ENCODE measurements at places on chromosomes 11 and 22.

- DNase-seq, result no peak
- H3K27me3 ChIP-seq, result no peaks in the 10 kb centered on the region
- H3K36me3 ChIP-seq, result peaks cover 13% of the 10 kb centered on the region
- H3K27ac ChIP-seq, result no peak overlapping the region
- H3K4me1 ChIP-seq, result peaks cover 15% of the 10 kb centered on the region
Observed at GRCh38 chr11:78689585-78690153, 115.0 kb upstream of the NARS2 start.

DNA sequence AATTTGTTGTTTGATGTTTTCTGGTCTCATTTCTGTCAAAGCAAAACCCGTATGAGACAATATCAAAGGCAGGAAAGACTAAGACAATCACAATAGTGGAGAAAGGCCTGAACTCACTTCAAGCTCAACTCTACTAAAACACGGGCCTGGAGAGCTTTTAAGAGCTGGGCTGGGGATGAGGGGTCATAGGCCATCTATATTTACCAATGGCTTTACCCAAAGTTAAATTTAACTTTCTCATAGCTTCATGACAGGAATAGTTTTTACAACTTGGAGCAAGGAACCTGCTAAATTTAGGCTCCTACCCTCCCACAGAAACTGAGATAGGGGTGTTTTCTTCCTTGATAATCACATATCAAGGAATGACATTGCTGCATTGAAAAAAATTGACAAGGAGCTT, 223.4 kb upstream of the CHORDC1 start:
- no peak overlapping the region for H3K27ac ChIP-seq

DNA sequence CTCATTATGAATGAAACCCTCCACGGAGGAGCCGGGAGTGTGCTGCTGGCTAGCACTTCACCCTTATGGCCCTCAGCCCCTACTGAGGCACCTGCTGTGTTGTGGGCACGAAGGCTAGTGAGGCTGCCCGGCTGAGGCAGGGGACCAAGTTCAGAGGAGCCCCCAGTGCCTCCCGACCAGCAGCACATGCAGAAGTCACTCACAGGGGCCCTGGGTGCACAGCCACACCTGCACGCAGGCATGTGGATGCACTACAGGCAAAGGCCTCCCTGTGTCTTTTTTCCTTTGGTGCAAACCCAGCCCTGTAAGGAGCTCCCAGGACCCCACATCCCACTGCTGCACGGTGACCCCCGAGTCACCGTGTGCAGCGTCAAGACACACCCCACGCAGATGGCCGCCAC, 261.5 kb downstream of the BRD1 start:
- no peaks in the 10 kb centered on the region for H3K4me1 ChIP-seq
- no peaks in the 10 kb centered on the region for H3K36me3 ChIP-seq
- no peak overlapping the region for H3K27ac ChIP-seq
- no peak for DNase-seq
- no peaks in the 10 kb centered on the region for H3K27me3 ChIP-seq
- no peak overlapping the region for H3K4me3 ChIP-seq

GRCh38 chr22:25085156-25085555, 114.5 kb upstream of the CRYBB3 start:
- H3K4me1 ChIP-seq, result peaks cover 10% of the 10 kb centered on the region
- no peaks in the 10 kb centered on the region for H3K36me3 ChIP-seq

DNA sequence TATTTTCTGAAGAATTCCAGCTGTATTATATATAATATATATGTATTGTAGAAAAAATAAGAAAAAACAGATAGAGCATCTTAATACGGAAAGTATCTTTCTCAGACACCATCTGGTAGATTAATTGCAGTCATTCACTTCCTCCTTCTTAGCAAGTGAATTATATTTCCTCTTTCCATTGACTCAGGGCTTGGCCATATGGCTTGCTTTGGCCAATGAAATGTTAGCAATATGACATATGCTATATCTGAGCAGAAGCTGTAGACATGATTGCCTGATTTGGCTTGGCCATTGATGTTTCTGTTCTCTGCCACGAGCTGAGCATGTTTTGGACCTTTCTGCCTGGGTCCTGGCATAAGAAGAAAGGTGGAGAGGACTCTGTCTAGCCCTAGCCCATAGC, 34.4 kb upstream of the ZBED5 start:
- H3K36me3 ChIP-seq, result no peaks in the 10 kb centered on the region
- DNase-seq, result no peak
- H3K27me3 ChIP-seq, result no peaks in the 10 kb centered on the region
- H3K27ac ChIP-seq, result no peak overlapping the region

GRCh38 chr11:16603890-16604793, 134.3 kb upstream of the C11orf58 start:
- H3K27me3 ChIP-seq, result peaks cover 42% of the 10 kb centered on the region
- peak overlapping the region; percentile 33 for H3K4me3 ChIP-seq
- no peak overlapping the region for H3K27ac ChIP-seq
- peaks cover 14% of the 10 kb centered on the region for H3K4me1 ChIP-seq
- H3K36me3 ChIP-seq, result no peaks in the 10 kb centered on the region

DNA sequence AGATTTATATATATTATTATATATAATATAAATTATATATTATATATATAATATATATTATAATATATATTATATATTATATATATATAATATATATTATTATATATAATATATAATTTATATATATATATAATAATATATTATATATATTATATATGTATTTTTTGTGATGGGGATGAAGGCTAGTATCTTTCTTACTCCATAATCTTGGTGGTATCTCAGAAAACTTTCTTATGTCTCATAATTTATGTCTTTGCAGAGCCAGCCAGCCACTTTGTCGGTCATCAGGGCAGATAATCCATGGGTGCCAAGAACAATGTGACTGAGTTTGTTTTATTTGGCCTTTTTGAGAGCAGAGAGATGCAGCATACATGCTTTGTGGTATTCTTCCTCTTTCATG, at the start of gene OR4S1:
Gene OR4S1, plus strand, starts transcription at position 301 of the 400 bp plus-strand sequence. Its CDS starts 0 bp downstream, at position 301.
- no peaks in the 10 kb centered on the region for H3K36me3 ChIP-seq
- H3K4me1 ChIP-seq, result no peaks in the 10 kb centered on the region
- no peak within 1 kb of the TSS for H3K27ac ChIP-seq

DNA sequence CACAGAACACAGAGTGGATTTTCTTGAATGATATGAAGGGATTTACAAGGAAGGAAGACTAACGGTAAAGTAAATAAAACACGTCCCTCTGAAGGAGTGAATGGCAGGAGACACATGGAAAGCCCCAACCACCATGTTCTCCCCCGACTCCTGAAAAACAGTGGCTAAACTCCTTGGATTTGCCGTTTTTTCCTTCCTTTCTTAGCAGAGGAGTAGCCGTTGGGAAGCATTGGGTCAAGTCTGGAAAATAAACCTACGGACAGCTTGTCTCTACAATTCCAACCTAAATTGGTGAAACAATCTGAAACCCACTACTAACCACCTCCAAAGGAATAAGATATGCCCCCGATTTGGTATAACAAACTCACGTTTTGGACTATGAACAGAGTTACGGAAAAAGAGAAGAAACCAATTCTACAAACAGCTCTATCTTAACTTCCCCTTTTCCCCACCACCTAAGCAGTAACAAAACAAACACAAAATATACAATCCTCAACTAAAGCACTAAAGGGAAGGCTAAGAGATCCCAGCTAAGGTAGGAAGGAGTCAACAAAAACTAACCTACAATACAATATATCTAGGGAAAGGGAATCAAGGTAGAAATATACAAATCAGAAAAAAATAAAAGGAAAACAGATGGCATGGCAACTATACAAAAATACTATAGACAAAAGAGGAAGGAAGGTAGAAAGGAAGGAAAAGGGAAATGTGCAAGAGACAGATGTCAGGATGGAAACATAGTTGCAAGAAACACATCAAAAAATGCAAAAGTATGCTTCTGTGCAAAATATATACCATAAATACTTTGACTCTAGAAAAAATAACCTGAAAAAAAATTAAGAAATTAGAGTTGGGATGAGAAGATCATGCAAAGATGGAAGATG, 43.8 kb upstream of the LYVE1 start:
- H3K4me1 ChIP-seq, result no peaks in the 10 kb centered on the region
- DNase-seq, result no peak
- no peaks in the 10 kb centered on the region for H3K27me3 ChIP-seq
- no peak overlapping the region for H3K4me3 ChIP-seq

DNA sequence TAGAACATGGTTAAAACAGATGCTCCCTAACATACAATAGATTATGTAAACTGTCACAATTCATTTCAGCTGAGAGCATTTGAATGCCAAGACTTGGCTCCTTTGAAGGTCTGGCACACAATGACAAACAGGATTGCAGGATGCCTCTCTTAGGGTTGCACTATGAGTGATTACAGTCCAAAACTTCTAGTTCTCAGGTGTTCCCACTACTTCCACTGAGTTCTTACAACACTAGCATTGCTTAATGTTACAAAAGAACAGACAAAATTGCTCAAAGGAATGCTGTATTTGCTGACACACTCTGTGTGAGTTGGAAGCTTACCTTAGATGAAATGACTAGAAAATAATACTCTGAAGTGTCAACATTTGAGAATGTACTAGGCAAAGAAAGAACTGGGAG, 2413.8 kb upstream of the RAG2 start:
- no peaks in the 10 kb centered on the region for H3K27me3 ChIP-seq
- no peaks in the 10 kb centered on the region for H3K36me3 ChIP-seq
- no peak for DNase-seq
- H3K4me1 ChIP-seq, result no peaks in the 10 kb centered on the region
- H3K4me3 ChIP-seq, result no peak overlapping the region

- H3K27ac ChIP-seq, result no peak overlapping the region
- no peak for DNase-seq
- H3K36me3 ChIP-seq, result no peaks in the 10 kb centered on the region
- no peaks in the 10 kb centered on the region for H3K4me1 ChIP-seq
- H3K27me3 ChIP-seq, result no peaks in the 10 kb centered on the region
Observed at GRCh38 chr22:36143066-36143815, 17.3 kb downstream of the APOL3 start.

DNA sequence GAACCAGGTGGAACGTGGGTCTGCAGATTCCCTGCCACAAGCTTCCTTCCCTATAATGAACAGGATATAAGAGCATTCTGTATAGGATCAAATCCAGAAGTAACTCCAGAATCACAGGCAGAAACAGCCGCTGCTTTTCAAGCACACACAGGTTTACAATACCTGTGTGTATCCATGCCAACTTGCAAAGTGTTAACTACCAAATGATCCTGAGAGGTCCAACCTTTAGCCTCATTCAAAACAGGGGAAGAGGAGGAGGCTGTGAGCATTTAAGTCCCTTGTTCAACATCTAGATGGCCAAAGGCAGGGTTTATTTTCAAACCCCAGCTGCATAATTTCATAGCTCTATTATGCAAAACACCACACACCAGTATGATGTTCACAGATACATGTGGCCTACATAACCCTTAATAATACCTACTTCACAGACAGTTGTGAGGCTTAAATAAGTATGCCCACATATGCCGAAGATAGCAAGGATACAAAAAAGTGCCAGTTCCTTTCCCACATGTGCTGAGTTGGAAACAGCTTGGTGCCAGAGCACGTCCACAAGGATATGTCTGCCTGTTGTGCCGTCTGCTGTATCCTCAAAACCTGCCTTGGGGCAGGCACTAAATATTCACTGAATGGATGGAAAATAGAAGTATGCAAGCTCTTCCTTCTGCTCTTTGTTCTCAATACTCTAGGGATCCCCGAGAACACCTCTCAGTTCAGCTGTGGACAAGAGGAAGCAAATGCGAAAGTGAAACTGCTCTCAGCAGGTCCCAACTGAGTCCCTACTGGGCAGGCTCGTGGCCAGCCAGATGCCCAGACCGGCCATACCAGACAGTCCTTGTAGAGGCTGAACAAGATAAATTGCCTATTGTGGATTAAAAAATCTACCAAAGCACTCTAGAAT, 66.8 kb downstream of the LARGE1 start:
- peak; percentile 25 for DNase-seq
- peaks cover 19% of the 10 kb centered on the region for H3K4me1 ChIP-seq
- no peaks in the 10 kb centered on the region for H3K36me3 ChIP-seq
- H3K4me3 ChIP-seq, result no peak overlapping the region

- H3K4me1 ChIP-seq, result no peaks in the 10 kb centered on the region
- H3K4me3 ChIP-seq, result no peak overlapping the region
- H3K27ac ChIP-seq, result no peak overlapping the region
- DNase-seq, result no peak
Observed at GRCh38 chr11:121372028-121372427, 79.5 kb downstream of the SC5D start.

- no peak for DNase-seq
- H3K4me3 ChIP-seq, result no peak overlapping the region
- no peaks in the 10 kb centered on the region for H3K36me3 ChIP-seq
- H3K27me3 ChIP-seq, result no peaks in the 10 kb centered on the region
- H3K27ac ChIP-seq, result no peak overlapping the region
Observed at GRCh38 chr11:133386852-133387251, 145.4 kb downstream of the OPCML start.

GRCh38 chr11:116166573-116167465, 606.0 kb downstream of the BUD13 start:
- H3K4me1 ChIP-seq, result no peaks in the 10 kb centered on the region
- no peak overlapping the region for H3K4me3 ChIP-seq
- DNase-seq, result no peak
- no peak overlapping the region for H3K27ac ChIP-seq

- H3K27me3 ChIP-seq, result no peaks in the 10 kb centered on the region
- H3K4me3 ChIP-seq, result no peak overlapping the region
- no peak overlapping the region for H3K27ac ChIP-seq
- DNase-seq, result no peak
- H3K36me3 ChIP-seq, result peaks cover 19% of the 10 kb centered on the region
Observed at GRCh38 chr11:1467270-1467669, 19.3 kb downstream of the MOB2 start.

DNA sequence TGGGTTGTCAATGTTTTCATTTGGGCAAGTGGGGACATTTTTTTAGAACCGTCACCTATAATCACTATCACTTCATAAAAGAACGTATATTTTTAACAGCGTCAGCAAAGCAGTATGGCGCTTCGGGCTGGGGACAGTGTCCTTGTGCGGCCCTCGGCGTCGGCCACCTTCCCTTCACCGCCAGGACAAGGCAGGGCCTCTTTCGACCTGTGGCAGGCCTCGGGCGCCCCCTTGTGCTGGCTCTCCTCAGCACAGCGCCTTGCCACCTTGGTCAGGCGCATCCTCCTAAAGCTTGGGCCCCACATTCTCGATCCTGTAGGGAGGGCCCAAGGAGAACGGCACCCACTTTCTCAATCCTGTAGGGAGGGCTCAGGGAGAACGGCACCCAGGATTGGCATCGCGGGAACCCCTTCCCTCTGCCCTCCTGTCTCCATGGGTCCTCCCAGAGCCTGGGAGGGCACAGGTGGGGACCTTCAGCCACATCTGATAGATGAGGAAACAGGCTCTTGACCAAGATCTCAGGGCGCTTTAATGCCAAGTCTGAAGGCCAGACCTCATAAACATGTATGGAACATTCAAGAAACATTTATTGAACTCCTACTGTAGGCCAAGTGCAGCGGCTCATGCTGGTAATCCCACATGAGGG, 11.5 kb upstream of the FADD start:
- H3K4me3 ChIP-seq, result no peak overlapping the region
- no peaks in the 10 kb centered on the region for H3K36me3 ChIP-seq
- H3K27me3 ChIP-seq, result no peaks in the 10 kb centered on the region
- H3K27ac ChIP-seq, result no peak overlapping the region
- no peaks in the 10 kb centered on the region for H3K4me1 ChIP-seq
- DNase-seq, result peak; percentile 67
